ENCODE measurements at places on chromosomes 5 and 9.
A peak's percentile ranks its signal among the peaks of the same experiment; 100 is the strongest.

GRCh38 chr5:36253575-36253974 lies 11.8 kb upstream of the NADK2 start:
- H3K4me3 ChIP-seq: no peak overlapping the region
- DNase-seq: no peak
- no peaks in the 10 kb centered on the region for H3K4me1 ChIP-seq
- H3K36me3 ChIP-seq: no peaks in the 10 kb centered on the region

DNA sequence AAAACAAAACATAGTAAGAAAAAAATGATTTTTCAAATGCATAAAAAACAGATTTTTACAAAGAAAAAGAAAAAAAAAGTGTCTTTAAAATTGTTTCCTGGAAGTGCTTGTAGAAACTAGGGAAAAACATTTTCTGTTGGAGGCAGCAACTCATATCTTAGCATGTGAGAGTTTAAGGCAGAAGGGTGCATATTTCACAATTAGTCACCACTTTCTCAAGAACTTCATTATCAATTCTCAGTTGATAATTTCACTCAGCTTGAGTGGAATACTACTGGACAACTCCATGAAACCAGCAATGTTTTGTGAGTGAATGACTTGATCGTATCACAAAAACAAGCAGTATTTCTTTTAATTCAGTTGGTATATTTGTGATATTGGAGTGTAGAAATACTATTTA lies 508.3 kb upstream of the DAB2 start:
- no peaks in the 10 kb centered on the region for H3K4me1 ChIP-seq
- no peaks in the 10 kb centered on the region for H3K27me3 ChIP-seq
- H3K4me3 ChIP-seq: no peak overlapping the region

DNA sequence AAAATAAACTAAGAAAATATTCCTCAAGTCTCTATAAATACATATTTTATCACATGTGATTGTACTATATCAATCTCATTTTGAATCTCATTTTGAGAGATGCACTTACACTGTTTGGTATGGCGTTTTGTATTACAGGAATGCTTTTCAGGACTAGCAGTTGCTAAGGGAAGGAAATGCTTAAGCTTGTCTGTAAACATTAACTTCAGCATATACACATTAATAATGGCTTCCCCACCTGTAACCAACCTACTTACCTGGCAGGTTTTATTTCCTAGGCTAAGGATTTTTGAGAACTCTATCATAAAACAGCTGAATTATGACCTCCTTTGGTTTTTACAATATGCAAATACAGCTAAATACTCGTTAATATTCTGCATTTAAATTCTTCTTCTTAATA lies 141.0 kb upstream of the GRHPR start:
- no peak overlapping the region for H3K27ac ChIP-seq
- no peaks in the 10 kb centered on the region for H3K36me3 ChIP-seq
- H3K4me1 ChIP-seq: peaks cover 6% of the 10 kb centered on the region

- H3K36me3 ChIP-seq: no peaks in the 10 kb centered on the region
- DNase-seq: peak; percentile 70
- H3K4me3 ChIP-seq: no peak overlapping the region
- peaks cover 3% of the 10 kb centered on the region for H3K4me1 ChIP-seq
Measured at GRCh38 chr9:107213561-107214028, 69.5 kb upstream of the RAD23B start.

DNA sequence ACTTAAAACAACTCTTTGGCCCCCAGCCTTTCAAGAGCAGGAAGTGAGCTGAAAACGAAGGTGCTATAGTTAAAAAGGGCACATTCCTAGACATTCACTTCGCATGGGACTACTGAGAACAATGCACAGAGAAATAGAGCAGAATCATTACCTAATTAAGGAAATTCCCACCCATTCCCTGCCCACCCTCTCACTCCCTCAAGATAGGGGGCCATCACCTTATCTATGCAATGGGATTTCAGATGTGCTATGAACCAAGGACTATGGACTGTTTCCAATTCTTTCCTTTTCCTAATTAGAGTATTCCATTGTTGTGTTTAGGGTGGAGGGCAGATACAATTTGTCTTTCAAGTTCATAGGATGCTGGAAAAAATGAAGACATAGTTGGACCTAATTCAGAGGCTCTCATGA lies 476.8 kb downstream of the CETN3 start:
- H3K27ac ChIP-seq: no peak overlapping the region
- H3K27me3 ChIP-seq: no peaks in the 10 kb centered on the region

Measured in common myeloid progenitor, CD34-positive (primary cell).